ENCODE measurements at places on chromosomes 6 and 20.

DNA sequence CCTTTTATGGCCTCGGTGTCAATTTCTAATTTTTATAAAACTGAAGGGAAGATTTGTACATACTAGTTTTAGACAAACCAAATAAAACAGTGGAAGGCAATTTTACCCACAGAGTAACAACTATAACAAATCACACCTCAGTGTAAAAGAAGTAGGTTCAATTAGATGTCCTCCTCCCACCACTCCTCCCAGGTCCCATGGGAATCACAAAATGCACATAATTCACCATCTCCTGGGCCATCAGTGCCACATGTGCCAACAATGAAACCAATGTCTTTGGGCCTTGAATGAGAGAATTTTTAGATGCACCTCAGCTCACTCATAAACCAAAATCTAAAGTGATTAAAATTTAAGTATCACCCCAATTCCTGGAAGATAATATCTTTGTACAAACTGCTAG, 267.8 kb downstream of the BTBD9 start:
- no peak for DNase-seq

- no peak for DNase-seq
Observed at GRCh38 chr6:168408504-168409136, 32.4 kb upstream of the SMOC2 start.

DNA sequence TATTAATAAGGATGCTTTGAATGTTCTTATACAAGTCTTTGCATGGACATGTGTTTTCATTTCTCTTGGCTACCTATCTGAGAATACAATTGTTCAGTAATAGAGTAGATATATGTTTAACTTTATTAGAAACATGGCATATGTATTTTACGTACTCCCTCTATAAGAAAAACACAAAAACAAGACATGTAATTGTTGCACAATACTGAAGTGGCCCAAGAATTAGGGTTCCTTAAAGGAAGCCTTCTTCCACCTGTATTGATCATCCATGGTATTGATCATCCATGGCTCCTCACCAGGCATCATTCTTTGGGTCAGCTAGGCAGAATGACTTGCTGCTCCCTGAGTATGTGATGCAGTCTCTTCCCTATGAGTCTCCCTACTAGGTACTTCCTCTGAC, 20.2 kb upstream of the HIVEP2 start:
- no peak for DNase-seq

GRCh38 chr20:36394340-36394965, 88.3 kb downstream of the DLGAP4 start:
- no peak for DNase-seq

DNA sequence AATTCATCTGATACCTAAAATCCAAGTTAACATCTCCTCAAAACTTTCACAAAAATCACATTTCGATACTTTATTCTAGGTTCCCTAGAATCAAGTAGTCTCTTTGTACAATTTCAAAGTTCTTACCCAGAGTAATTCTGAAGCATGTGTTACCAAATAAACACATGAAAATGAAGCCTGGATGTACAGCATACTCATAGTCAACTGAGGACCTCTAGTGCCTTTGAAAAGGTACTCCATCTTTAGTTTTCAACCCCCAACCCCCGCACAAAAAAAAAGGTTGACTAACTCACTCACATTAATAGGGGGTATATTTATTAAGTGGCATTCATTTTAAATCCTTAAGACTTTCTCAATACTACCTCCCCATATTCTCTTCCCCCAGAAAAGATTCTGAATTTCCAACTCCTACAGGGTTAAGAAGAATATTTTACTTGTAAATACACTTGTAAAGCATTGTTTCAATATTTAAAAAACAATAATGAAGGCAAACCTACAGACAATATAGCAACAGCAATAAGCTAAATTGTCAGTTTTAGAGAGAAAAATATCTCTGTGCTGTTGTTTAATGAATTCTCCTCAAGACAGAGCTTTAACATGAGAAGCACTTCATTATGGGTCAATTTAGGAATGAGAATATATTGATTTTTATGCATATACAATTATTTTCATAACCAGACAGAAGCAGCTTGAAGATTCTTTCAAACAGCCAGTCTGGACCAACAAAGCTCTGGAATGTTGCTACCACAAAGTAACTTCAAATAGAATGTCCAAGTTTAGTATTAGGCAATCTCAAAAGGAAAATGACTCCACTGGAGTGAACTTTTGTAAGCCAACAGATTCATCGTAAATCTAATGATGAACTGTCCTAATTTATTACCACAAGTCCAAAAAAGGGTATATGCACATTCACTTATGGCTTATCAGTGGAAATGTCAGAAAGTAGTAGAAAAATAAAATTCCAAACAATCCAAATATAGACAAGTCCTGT, 3.3 kb downstream of the PLN start:
- no peak for DNase-seq

- DNase-seq: no peak
Observed at GRCh38 chr6:41028561-41029412, 10.2 kb downstream of the UNC5CL start.

- no peak for DNase-seq
Observed at GRCh38 chr6:43940393-43941087, 170.5 kb downstream of the VEGFA start.

DNA sequence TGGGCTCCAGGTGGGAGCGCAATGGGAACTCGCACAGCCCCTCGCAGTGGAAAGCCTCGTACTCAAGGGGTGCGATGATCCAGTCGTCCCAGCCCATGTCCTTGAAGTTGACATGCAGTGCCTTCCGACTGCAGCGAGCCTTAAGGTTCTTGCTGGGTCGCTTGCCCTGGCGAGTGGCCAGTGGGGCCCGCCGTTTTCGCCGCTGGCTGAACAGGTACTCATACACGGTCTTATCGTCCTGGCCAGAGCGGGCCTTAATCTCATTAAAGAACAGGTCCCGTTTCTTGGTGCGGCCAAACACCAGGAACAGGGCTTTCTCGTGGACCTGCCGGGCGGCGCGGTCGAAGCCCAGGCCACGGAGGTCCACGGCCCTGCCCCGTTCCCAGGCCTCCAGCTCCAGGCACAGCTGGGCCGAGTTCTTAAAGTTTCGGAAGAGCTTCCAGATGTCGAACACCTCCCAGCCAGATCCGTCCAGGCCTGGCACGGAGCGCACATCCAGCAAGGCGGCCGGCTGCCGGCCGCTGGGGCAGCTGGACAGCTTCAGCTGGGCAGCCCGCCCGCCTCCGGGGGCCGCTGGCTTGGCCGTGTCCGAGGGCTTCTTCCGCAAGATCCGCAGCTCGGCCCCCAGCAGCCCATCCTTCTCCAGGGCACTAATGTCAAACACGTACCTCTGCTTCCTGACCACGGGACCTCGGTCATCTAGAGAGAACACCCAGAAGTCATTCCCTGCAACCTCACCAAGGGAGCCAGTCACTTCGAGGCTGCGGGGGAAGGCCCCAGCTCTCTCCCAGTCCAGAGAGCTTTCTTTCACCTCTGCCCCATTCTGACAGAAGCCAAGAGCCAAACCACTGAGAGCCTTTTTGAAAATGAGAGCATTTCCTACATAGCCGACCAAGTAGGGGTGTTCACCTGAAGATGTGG, 3.7 kb downstream of the GDF5 start:
- DNase-seq: no peak

DNA sequence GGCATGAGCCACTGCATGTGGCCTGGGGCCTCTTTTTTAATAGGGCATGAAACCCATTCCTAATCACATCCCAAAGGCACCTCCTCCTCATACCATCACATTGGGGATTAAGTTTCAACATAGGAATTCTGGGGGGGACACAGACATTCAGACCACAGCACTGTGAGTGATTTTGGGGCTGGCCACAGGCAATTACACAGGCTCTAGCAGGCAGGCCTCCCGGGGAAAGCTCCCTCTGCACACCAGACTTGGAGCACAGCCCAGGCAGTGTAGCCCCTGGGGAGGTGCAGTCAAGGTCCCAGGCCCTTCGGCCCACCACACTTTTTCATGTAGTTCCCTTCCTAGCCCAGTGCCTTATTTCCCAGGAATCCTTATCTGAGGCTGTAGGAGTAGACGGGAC, 5.5 kb downstream of the SFT2D1 start:
- no peak for DNase-seq

All from thoracic aorta (tissue), 2 donors.